ENCODE measurements at places on chromosomes 11 and 22.

- no peak for DNase-seq
Observed at GRCh38 chr22:44915441-44915840, 94.4 kb downstream of the PHF21B start.

- DNase-seq: no peak
Observed at GRCh38 chr11:12090761-12091258, 19.6 kb upstream of the MICAL2 start.

- no peak for DNase-seq
Observed at GRCh38 chr22:43289531-43289963, 53.6 kb downstream of the SCUBE1 start.

DNA sequence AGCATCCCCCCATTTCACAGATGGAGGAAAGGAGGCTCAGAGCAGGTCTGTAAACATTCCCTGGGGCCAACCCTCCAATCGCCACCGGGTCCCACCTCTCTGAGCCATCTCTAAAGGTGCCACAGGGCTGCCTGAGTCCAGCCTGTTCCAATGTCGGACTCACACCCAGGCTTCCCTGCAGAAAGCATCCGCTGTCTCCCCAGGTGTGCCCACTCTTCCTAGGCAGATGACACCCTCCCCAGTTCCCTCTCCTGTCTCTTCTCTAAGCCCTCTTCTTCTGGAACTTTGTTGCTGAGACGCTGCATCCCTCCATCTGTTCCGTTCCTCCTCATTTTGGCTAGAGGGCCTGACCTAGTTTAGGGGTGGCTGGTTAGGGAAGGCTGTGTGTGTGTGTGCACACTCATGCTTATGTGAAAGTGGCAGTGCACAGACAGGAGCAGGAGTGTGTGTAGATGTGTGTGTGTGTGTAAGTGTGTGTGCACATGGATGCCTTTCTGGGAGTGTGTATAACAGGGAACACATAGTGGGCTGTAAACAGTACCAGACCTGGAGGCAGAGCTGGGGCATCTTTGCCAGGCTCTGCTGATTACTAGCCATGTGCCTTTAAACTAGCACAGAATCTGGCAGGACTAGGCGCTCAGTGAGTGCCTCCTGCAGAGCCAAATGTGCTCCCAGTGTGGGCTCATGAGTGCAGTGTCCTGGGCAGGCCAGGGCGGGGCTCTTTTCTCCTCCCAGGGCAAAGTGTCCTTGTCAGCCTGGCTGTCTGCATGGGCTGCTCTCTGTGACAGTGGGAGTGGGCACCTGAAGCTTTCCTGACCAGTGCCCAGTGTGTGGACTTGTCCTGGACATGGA, 77.3 kb upstream of the NECTIN1 start:
- DNase-seq: no peak

DNA sequence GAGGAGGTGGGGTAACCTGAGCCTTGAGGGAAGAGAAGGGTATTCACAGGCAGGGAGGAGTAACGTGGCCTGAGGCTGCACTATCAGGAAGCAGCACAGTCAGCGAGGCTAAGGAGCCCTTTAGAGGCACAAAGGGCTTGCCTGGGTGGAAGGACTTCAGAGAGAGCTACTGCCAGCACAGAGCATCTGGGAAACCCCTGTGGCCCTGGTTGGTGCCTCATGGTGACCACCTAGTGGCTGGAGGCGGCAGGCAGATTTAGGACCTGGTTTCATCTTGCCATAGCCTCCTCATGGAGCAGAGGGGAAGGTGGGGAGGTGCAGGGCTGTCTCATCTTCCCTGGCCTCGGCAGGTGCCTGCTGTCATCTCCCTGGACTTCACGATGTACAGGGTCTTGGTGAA, 64.5 kb downstream of the MPPED1 start:
- DNase-seq: no peak

DNA sequence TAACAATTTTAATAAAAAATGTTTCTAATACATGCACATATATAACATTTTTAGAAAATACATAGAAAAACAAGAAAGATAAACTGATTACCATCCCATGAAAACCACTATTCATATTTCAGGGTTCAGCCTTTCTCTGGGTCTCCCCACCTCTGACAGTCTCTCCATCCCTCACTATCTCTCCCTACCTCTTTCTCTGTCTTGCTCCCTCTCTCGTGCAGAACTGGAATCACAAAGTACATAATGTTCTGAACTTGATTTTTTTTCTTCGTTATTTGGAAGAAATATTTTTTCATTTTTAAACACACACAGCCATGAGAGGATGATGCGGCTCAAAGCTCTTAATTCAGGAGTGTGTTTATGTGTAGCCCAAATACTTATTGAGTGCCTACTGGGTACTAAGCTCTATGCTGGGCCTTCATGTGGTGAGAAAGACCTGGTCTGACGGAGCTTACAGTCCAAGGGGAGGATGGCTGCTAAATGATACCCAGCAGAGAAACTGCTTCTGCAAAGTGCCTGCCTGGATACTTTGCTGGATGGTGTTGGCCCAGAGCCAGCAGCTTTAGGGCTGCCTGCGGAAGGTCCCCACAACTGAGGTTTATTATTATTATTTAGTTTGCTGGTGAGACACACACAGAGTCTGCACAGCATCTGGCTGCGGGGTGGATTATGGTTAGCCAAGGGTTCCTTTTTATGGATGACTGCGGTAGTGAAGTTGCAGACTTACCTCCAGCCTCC, 42.6 kb downstream of the SC5D start:
- no peak for DNase-seq

- no peak for DNase-seq
Observed at GRCh38 chr22:32413719-32414118, 1.7 kb upstream of the RTCB start.

- no peak for DNase-seq
Observed at GRCh38 chr11:72569966-72570892, 104.0 kb downstream of the PDE2A start.

GRCh38 chr11:23727794-23728193, 769.1 kb upstream of the LUZP2 start:
- DNase-seq: no peak

GRCh38 chr11:38481391-38481790, 1883.4 kb upstream of the RAG2 start:
- no peak for DNase-seq

GRCh38 chr11:7341551-7341950, 89.8 kb downstream of the SYT9 start:
- no peak for DNase-seq

DNA sequence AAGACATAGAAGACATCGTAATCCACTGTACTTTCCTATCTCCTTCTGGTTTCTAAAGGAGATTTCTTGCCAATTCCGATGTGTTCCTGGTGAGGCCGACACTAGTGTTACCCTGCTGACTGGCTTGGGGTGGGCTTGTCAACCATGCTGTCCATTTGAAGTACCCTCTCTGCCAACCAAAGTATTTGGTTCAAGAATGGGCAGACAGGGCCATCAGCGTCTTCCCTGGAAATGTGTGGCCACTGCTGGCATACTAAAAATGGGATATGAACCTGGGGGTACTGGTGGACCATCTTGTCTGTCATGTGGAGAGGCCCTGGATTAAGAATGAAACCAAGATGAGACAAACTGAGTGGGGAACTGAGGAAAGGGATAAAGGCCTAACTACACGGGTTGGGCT, 1.8 kb upstream of the VSTM5 start:
- no peak for DNase-seq

GRCh38 chr11:35173011-35173511, 34.1 kb downstream of the CD44 start:
- DNase-seq: no peak

DNA sequence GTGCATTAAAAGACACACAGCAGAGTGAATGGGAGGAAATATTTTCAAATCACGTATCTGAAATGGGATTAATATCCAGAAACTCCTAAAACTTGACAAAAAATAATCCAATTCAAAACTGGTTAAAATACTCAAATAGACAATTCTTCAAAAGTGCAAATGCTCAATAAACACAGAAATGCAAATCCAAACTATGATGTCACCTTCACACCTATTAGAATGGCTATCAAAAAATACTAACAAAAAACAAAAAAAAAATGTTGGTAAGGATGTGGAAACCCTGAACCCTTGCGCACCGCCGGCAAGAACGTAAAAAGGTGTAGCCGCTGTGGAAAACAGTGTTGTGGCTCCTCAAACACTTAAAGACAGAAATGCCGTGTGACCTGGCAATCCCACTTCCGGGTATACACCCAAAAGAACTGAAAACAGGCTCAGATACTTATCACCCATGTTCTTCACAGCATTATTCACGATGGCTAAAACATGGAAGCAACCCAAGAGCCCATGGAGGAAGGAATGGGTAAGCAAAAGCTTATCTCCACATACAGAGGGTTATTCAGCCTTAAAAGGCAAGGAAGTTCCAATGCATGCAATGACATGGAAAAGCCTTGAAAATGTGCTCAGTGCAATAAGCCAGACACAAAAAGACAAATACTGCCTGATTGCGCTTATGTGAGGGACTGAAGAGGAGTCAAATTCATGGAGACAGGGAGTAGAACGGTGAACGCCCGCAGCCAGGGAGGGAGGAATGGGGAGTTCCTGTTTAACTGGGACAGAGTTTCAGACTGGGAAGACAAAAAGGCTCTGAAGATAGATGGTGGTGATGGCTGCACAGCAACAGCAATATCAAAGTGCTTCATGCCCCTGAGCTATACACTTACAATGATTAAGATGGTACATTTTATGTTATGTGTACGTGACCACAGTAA, 19.6 kb downstream of the BRD1 start:
- DNase-seq: no peak

GRCh38 chr22:16717699-16718558, 107.3 kb downstream of the XKR3 start:
- no peak for DNase-seq

DNA sequence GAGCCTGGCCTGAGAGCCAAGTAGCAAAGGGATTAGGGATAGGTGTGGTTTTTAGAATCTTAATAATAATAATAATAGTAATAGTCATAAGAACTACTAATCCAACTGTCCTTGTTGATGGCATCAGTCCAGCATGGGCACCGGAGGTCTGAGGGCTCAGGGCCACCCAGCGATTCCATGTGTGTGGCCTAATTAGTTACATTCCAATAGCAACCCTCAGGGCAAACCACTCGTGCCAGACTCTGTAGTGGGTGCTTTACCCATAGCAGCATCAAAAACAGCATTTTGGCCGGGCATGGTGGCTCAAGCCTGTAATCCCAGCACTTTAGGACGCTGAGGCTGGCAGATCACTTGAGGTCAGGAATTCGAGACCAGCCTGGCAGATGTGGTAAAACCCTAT, 19.0 kb upstream of the MYH9 start:
- DNase-seq: no peak

DNA sequence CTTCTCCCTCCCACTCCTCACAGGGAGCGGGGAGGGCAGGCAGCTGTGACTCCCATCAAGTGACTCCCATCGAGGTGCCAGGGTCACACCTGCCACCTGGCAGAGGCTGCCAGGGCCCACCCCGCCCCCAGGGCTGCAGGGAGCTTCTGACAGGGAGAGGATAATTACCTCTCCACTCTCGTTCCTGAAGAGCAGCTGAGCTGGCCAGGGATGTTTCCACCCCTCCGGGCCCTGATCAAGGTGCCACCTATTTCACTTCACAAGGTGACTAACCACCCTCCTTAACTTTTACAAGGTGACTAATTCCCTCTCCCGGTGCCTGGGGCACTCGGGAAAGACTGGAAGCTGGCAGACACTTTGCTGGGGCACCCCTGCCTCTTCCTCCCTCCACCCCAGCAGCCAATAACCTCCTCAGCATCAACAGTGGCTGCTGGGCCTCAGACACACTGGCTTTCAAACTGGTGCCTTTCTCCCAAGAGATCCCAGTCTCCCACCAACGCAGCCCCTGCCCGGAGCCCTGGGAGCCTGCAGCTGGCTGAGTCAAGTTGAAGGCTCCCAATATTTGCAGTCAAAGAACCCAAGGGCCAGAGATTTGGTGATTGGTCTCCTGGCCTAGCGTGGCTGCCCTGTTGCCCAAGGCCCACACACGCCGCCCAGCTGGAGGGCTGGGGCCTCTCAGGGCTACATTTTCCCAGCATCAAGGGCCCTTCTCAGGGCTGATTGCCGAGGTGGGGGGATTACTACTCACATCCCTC, 22.0 kb upstream of the MYRF start:
- DNase-seq: no peak

DNA sequence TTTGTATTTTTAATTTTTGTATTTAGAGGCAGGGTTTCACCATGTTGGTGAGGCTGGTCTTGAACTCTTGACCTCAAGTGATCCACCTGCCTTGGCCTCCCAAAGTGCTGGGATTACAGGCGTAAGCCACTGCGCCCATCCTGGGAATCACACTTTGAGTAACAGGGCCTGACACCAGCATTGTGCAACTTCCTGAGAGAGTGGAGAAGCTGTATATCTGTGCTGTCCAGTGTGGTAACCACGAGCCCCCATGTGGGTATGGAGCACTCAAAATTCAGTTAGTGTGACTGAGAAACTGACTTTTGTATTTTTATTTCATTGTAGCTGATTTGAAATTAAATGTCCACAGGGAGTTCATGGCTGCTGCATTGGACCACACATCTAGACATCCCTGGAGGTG, 36.2 kb downstream of the MPPED1 start:
- no peak for DNase-seq

DNA sequence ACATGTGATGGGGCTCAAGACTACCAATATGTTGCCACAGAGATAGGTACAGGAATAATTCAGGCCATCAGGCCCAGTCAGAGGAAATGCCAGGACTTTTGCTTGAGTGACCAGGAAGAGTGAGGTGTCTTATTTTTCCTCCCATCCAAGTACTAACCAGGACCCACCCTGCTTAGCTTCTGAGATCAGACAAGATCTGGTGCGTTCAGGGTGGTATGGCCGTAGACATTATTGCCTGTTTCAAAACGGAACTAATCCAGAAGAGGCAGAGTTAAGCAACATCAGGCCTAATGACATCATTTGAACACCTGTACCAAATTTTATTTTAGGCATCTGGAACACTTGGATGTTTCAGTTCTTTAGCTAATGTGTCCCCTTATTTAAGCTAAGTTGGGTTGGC, 205.5 kb upstream of the POU2AF2 start:
- DNase-seq: no peak

DNA sequence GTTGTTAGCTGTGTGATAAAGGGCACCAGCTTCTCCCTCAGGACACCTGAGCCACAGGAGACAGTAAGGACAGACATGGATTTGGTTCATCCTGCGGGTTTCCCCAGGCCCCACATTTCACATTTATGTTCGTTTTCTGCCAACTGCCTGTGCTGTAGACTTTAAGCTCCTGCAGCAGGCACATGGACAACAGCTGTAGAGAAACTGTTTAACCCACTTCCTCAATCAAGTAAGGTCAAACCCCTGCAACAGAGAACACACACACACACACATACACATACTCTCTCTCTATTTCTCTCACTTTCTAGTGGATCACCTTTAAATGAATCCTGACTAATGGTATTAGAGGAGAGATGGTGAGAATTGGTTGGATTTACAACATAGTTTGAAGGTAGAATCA, 90.7 kb downstream of the C11orf87 start:
- DNase-seq: no peak

All from ecto neural progenitor cell (in vitro differentiated cells).